Activated CD8-positive, alpha-beta memory T cell treated with anti-CD3 and anti-CD28 coated beads, Interleukin-2, amount 10 ng/mL, durations not matched to agents 7 days and 5 days (primary cell): ENCODE measurements at places on chromosomes 12 and 14. TPM values are rescaled to one million over a fixed set of nuclear protein-coding genes. Genes with fewer than 3 reads are reported as not detected.
A peak's percentile ranks its signal among the peaks of the same experiment; 100 is the strongest.

CD4 gene
- 0.82 TPM for total RNA-seq

IRF9 gene
- total RNA-seq, result 295 TPM

DNA sequence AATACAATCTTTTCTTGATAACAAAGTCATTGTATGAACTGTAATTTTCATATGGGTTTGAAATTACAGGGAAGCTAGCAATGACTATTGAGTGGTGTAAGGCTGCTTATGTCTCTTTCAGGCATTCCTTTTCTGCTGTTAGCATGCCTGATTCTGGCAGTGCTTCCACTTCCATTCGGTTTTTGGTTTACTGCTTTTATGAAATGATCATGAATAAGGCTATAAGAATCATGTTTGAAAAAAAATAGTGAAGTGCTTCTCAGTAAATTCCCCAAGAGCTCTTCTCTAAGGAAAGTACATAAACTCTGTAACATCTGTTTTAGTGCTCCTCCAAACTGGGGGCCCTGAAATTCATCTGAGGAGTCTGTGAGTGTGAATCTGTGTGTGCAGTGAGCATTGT is 434.0 kb upstream of the RGS6 start:
- no peak overlapping the region for H3K27ac ChIP-seq
- no peak overlapping the region for H3K4me3 ChIP-seq
- no peak for DNase-seq
- peaks cover 19% of the 10 kb centered on the region for H3K36me3 ChIP-seq
- peaks cover 18% of the 10 kb centered on the region for H3K4me1 ChIP-seq
- no peaks in the 10 kb centered on the region for H3K27me3 ChIP-seq

DNA sequence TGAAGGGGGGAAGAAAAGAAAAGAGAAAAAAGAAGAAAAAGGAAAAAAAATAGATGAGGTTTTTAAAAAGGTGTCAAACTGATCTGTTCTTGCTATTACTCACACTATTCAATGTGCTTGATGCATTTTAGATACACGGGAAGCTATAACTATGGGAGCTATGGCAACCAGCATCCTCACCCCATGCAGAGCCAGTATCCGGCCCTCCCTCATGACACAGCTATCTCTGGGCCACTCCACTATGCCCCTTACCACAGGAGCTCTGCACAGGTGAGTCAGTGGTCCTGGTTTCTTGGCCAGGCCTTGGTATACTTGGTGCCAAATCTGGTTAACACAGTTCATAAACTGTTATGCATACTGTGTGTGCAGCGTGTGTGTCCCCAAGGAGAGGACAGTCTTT is 24.0 kb upstream of the RIC8B start:
- H3K27ac ChIP-seq, result no peak overlapping the region
- H3K4me3 ChIP-seq, result no peak overlapping the region
- H3K27me3 ChIP-seq, result no peaks in the 10 kb centered on the region
- DNase-seq, result peak; percentile 57
- peaks cover 4% of the 10 kb centered on the region for H3K36me3 ChIP-seq
- H3K4me1 ChIP-seq, result peaks cover 38% of the 10 kb centered on the region

ANKRD33 gene
- total RNA-seq, result not detected

RPGRIP1 gene
- not detected for total RNA-seq

KLRB1 gene
- 13.0 TPM for total RNA-seq

CLEC14A gene
- not detected for total RNA-seq

- DNase-seq, result peak; percentile 79
- H3K27me3 ChIP-seq, result peaks cover 3% of the 10 kb centered on the region
- no peaks in the 10 kb centered on the region for H3K36me3 ChIP-seq
- H3K4me1 ChIP-seq, result peaks cover 12% of the 10 kb centered on the region
- H3K4me3 ChIP-seq, result no peak within 1 kb of the TSS
- no peak within 1 kb of the TSS for H3K27ac ChIP-seq
Observed at GRCh38 chr14:75069121-75069810, at the start of gene ZC2HC1C. TSS of gene ZC2HC1C (plus strand) at chr14:75069641. CDS start at chr14:75070574, 933 bp downstream.

DNA sequence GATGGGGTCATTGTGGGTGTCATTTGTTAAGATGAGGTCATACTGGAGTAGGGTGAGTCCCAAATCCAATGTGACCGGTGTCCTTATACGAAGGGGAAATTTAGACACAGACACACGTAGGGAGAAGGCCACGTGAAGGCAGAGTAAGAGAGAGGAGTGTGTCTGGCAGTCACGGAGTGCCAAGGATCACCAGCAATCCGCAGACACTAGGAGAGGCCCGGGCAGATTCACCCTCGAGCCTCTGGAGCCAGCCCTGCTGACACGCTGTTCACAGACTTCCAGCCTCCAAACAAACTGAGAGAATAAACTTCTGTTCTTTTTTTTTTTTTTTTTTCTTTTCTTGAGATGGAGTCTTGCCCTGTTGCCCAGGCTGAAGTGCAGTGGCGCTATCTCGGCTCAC is 24.9 kb downstream of the BRI3BP start:
- peaks cover 43% of the 10 kb centered on the region for H3K36me3 ChIP-seq
- H3K4me1 ChIP-seq, result no peaks in the 10 kb centered on the region
- DNase-seq, result no peak
- H3K27me3 ChIP-seq, result no peaks in the 10 kb centered on the region
- H3K4me3 ChIP-seq, result no peak overlapping the region

GRIN2B gene
- not detected for total RNA-seq

- H3K27me3 ChIP-seq, result no peaks in the 10 kb centered on the region
- DNase-seq, result no peak
- no peak overlapping the region for H3K27ac ChIP-seq
- no peak overlapping the region for H3K4me3 ChIP-seq
Observed at GRCh38 chr12:16424531-16424930, 77.1 kb downstream of the MGST1 start.

- H3K4me3 ChIP-seq, result no peak overlapping the region
- H3K27ac ChIP-seq, result no peak overlapping the region
- H3K36me3 ChIP-seq, result no peaks in the 10 kb centered on the region
- DNase-seq, result no peak
Observed at GRCh38 chr14:22846811-22847307, 10.5 kb downstream of the MMP14 start.

DNA sequence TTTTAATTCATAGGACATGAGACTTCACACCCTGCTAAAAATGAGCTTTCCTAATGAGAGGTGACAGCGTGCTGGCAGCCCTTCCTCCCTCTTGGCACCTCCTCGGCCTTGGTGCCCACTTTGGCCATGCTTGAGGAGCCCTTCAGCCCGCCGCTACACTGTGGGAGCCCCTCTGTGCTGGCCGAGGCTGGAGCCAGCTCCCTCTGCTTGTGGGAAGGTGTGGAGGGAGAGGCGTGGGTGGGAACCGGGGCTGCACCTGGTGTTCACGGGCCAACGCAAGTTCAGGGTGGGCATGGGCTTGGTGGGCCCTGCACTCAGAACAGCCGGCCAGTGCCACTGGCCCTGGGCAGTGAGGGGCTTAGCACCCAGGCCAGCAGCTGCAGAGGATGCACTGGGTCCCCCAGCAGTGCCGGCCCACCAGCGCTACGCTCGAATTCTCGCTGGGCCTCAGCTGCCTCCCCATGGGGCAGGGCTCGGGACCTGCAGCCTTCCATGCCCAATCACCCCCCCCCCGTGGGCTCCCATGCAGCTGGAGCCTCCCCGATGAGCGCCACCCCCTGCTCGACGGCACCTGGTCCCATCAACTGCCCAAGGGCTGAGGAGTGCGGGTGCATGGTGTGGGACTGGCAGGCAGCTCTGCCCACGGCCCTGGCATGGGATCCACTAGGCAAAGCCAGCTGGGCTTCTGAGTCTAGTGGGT is 22.7 kb upstream of the B4GALNT1 start:
- H3K36me3 ChIP-seq, result peaks cover 3% of the 10 kb centered on the region
- H3K27me3 ChIP-seq, result peaks cover 5% of the 10 kb centered on the region
- H3K27ac ChIP-seq, result no peak overlapping the region

DNA sequence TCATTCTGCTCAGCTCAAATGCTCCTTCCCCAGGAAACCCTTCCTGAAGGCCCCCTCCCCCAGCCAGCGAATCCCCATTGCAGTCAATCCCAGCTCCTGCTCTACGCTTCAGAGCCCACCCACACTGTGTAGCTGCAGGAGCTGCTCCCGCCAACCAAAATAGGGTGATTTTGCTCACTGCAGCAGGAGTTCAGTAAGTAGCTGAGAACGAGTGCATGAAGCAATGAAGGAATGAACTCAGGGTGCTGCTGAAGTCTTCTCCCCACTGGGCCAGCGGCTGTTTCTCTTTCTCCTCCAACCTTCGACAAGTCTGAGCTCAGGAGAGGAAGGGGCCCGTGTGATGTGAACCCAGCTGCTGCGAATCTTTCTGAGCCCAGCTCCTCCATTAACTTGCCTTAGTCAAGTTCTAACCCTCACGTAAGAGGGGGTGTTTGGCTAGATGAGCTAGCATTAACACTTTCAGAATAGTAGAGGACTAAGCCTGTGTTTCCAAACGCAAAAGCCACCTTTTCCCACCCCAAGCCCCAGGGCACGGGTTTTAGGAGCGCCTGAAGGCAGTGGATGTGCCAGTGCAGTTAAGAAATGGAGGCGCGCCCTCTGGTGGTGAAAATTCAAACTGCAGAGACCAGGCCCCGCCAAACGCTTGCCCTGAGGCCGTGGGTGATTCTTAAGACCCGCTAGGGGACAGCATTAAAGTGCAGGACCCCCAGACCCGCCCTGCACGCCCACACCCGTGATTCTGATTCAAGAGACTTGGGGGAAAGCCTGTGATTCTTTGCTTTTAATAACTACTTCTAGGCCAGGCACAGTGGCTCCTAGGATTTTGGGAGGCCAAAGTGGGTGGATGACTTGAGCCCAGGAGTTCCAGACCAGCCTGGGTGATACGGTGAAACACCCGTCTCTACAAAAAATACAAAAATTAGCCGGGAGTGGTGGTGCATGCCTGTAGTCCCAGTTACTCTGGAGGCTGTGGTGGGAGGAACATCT is 11.9 kb upstream of the SERPINA4 start:
- no peaks in the 10 kb centered on the region for H3K4me1 ChIP-seq
- no peak overlapping the region for H3K27ac ChIP-seq
- H3K4me3 ChIP-seq, result no peak overlapping the region
- H3K27me3 ChIP-seq, result peaks cover 13% of the 10 kb centered on the region
- peak; percentile 60 for DNase-seq

- no peaks in the 10 kb centered on the region for H3K27me3 ChIP-seq
- no peak for DNase-seq
- no peak overlapping the region for H3K27ac ChIP-seq
- peaks cover 8% of the 10 kb centered on the region for H3K36me3 ChIP-seq
Observed at GRCh38 chr14:73500360-73500759, 9.6 kb downstream of the RIOX1 start.

GRCh38 chr12:124509676-124510300 is 57.6 kb downstream of the NCOR2 start:
- no peak for DNase-seq
- peaks cover 2% of the 10 kb centered on the region for H3K4me1 ChIP-seq
- no peak overlapping the region for H3K4me3 ChIP-seq
- no peaks in the 10 kb centered on the region for H3K27me3 ChIP-seq
- no peak overlapping the region for H3K27ac ChIP-seq

RNASE3 gene
- total RNA-seq, result not detected

GRCh38 chr14:72754949-72755348 is 139.0 kb downstream of the DPF3 start:
- DNase-seq, result no peak
- peaks cover 4% of the 10 kb centered on the region for H3K27me3 ChIP-seq
- no peak overlapping the region for H3K27ac ChIP-seq
- H3K36me3 ChIP-seq, result peaks cover 17% of the 10 kb centered on the region

GLIPR1L1 gene
- total RNA-seq, result not detected

DNA sequence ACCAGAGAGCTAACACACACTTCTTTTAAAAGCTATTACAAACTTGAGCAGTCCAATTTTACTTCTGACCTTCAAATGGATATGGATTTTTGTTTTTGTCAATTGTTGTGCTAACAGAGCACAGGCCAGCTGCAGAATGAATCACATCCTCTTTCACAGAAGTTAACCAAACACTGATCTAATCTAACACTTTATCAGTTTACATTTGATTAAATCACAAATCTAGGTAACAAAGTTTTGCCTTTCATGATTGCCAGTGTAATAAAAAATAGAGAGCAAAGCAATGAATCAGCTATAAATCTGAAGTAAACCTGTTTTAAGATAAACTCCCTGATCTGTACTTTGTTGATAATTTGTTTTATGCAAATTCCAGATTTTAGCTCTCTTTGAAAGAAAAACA is 273.1 kb upstream of the RGS6 start:
- peaks cover 16% of the 10 kb centered on the region for H3K4me1 ChIP-seq
- H3K27me3 ChIP-seq, result no peaks in the 10 kb centered on the region
- no peak overlapping the region for H3K4me3 ChIP-seq

DNA sequence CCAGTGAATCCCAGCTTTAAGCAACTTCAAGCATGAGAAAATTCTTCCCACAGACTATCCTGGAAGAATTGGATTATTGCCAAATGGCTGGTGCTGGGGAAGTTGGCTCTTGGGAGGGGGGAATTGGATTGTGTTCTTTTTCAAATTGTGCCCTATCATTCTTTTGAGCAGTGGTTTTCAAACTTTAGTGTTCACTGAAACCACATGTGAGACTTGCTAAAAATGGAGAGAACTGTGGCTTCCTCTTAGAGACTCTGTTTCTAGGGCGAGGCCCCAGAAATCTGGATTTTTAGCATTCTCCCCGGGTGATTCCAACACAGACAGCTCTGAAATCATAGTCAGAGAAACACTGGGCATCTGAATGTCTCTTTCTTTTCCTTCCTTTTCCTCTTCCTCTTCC is 14.3 kb upstream of the OTUB2 start:
- H3K4me1 ChIP-seq, result peaks cover 54% of the 10 kb centered on the region
- H3K4me3 ChIP-seq, result peak overlapping the region; percentile 39
- peak; percentile 54 for DNase-seq
- peak overlapping the region; percentile 81 for H3K27ac ChIP-seq
- peaks cover 7% of the 10 kb centered on the region for H3K27me3 ChIP-seq

DNA sequence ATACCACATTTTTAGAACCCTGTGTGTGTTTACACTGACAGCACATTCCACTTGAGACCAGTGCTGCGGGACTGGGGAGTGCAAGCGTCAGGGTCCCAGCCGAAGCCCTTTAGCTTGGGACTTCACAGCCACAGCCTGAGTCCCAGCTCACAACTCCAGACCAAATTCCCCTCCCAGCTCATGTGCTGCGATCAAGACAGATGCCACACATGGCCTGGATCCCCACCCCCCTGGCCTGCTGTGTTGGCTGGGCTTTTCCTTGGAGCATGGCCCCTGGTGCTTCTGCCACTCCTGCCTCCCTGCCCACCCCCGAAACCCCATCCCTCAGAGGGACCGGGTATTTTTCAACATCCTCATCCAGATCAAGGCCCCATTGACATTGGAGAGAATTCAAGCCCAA is 63.7 kb downstream of the WDR20 start:
- peaks cover 25% of the 10 kb centered on the region for H3K4me1 ChIP-seq
- no peaks in the 10 kb centered on the region for H3K27me3 ChIP-seq
- H3K27ac ChIP-seq, result no peak overlapping the region
- DNase-seq, result no peak
- peaks cover 17% of the 10 kb centered on the region for H3K36me3 ChIP-seq

SHMT2 gene
- 357 TPM for total RNA-seq

DNA sequence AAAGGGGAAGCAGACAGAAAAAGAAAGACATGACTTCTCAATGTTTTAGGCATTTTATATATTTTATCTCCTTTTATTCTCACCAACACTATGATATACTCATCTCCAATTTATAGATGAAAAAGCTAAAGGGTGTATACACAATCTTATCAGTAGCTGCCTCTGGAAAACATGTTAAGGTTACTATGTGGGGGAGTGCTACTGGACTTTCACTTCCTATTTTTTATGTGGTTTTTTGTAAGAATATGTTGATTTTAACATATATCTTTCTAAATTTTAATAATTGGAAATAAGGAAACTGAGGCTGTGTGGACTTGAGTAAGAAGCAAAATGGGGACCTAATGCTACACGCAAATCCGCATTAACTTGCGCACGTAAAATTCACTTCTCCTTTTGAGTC is 99.6 kb upstream of the PDE3A start:
- no peaks in the 10 kb centered on the region for H3K4me1 ChIP-seq
- H3K27ac ChIP-seq, result no peak overlapping the region
- DNase-seq, result no peak
- H3K27me3 ChIP-seq, result no peaks in the 10 kb centered on the region
- H3K36me3 ChIP-seq, result no peaks in the 10 kb centered on the region
